ENCODE measurements at places on chromosomes 16 and 17.

GRCh38 chr17:29504711-29505110 lies 62.1 kb downstream of the ABHD15 start:
- no peak for ATAC-seq

DNA sequence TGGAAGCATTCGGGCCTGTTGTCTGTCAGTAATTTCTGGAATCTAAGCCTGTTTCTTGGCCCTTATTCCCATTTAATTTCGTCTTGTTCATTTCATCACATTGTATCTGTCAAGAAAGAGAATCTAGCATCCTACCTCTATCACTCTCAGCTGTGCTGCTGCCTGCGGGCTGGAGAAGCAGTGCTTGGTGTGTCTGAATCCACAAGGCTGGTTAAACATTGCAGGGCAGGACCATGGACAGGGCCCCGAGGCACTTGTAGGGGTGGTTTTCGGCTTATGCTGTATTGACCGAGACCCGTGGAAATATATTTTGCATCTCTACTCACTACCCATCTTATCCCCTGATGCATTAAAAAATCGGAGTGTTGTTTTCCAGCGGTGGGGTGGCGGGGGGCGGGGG lies 3.1 kb downstream of the RAB11FIP4 start:
- ATAC-seq, result no peak

DNA sequence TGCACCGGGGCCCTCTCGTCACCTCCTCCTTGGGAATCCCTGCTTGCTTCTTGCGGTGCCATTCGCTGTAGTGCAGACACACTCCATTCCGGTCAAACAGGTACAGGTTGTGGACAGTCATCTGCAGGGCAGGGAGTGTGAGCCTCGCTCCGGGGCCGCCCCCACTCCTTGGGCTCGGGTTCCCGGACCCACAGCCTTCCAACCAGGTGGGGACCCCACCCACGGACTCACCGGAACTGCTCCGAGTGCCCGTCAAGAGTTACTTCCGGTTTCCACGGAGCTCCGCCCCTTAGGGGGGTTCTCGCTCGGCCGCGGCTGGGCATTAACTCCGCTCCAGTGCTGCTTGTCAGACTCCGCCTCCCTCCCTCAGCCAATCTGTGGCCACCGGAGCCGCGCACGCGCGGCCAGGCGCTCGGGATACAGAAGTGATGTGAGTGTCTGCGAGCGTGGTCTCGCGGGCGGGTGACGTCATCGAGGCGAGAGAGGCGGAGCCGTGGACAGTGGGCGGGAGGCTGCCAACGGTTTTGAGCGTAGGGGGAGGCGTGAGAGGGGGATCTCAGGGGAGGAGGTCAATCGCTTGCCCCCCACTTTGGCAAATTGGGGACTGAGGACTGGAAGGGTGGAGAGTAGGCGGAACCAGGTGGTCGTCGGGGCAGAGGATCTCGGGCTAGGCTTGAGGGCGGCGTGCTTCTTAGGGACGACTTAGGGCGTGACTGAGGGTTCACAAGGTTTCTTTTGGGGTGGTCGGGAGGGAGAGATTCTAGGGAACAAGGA lies at the start of the genes CNTROB and TRAPPC1:
Gene CNTROB (plus strand): TSS at position 498 of the 774 bp plus-strand sequence. CDS start 874 bp downstream, outside the sequence.
Gene TRAPPC1 (minus strand): TSS at position 238 of the 774 bp plus-strand sequence. CDS start 117 bp downstream, at position 121.
- peak; percentile 98 for ATAC-seq

- no peak for ATAC-seq
Measured at GRCh38 chr17:5580367-5580766, 3.9 kb downstream of the NLRP1 start.

- peak; percentile 93 for ATAC-seq
Measured at GRCh38 chr16:17887963-17888362, 417.2 kb upstream of the XYLT1 start.

DNA sequence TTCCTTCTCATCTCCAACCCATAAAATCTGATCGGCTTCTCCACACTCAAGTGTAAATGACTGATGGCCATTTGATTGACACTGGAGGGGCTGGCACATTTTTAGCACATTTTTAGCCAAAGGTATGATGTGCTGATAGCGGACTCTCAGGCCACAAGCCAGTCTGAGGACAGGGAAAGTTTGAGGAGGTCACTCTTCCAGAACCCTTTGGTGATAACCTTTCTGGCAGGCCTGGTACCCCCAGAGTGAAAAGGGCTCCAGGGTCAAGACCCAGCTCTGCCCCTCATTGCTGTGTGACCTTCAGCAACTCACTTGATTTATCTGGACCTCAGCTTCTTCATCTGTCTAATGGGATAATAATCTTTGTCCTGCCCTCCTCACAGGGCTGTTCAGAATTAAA lies 1.7 kb upstream of the NLRC5 start:
- ATAC-seq, result no peak

DNA sequence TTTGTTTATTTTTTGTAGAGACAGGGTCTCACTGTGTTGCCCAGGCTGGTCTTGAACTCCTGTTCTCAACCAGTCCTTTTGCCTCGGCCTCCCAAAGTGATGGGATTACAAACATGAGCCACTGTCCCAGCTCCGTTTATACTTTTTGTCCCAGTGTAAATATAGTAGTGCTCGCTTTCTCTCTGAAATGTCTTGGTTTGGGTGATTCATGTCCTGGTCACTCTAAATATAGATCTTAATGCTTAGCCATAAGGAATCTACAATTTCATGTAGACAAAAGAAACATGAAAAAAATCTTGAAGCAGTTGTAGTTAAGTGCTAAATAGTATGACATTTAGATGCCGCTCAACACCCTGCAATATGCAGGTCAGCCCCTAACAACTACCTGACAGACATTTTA lies 126.9 kb downstream of the KATNIP start:
- no peak for ATAC-seq

- no peak for ATAC-seq
Measured at GRCh38 chr17:66468241-66469087, 166.1 kb downstream of the PRKCA start.
